ENCODE measurements at places on chromosomes 3 and 15.

- DNase-seq, result no peak
Measured at GRCh38 chr3:49639551-49639950, 34.6 kb upstream of the APEH start.

DNA sequence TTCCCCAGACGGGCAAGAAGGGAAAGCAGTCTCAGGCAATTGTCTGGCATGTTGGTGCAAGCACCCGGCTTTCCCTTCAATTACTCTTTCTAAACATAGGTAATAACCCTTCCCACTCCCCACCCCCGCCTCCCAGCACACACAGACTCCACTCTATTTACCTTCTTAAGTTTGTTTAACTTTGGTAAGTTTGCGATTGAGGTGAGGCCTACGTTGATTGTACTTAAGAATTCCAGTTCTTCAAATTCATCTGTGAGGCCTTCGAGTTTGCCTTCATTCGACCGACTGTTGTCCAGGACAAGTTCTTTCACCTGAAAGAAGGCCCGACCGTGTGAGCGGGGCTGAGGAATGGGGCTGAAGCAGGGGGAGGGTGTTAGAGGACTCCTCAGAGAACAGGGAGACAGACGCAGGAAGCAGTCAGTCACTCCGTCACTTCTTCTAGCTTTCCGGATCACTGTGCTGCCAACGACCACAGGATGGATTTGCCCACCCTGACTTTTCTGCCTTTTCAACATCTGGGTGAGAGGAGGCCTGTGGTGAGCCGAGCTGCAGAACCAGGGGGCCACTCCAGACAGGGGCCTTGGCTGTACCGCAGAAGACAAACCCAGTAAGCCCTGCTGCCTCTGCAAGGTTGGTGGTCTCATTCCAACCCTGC lies 33.0 kb downstream of the ANP32A start:
- no peak for DNase-seq

- no peak for DNase-seq
Measured at GRCh38 chr3:88462230-88462629, 312.5 kb downstream of the C3orf38 start.

DNA sequence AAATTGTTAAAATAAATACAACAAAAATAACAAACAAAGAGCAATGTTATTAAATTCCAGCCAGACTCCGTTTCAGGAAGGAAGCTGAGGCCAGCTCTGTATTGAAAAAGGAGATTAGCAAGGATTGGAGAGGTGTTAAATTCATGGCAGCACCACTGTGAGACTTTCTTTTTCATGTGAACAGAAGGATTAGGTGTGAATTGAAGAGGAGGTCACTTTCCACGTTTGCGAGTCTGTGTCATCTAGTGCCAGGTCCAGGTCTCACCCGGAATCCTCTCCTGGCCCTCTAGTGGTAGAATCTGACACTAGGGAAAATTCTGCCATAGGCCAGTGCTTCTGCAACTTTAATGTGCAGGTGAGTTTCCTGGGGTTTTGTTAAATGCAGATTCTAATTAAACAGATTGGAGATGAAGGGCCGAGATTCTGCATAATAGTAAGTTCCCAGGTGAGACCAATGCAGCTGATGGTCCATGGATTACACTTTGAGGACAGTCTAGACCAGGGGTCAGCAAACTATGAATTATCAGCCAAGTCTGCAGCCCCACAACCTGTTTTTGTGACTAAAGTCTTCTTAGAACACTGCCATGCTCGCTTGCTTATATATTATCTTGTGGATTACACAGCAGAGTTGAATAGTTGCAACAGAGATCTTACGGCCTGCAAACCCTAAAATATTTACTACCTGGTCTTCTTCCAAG lies 9.2 kb upstream of the SLC6A1 start:
- DNase-seq, result peak; percentile 54

- DNase-seq, result no peak
Measured at GRCh38 chr3:117016378-117016777, 306.8 kb downstream of the TUSC7 start.

- DNase-seq, result peak; percentile 39
Measured at GRCh38 chr3:184156522-184156955, 1.4 kb downstream of the DVL3 start.

DNA sequence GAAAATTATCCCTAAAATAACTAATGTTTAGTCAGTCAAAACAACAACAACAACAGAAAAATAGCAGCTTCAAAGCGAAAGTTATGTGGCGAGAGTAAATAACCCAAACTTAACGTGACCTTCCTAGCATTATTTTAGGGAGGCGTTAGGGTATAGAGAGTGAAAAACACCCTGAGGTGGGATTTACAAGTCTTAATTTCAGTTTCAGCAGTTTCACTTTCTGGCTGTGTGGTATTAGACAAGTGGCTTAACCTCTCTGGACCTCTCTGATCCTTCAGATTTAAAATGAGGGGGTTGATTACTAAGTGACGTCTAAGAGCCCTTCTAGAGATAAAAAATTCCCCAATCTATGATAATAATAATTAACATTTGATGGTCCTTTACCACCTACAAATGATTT lies 291.2 kb downstream of the ZBTB20 start:
- DNase-seq, result no peak

DNA sequence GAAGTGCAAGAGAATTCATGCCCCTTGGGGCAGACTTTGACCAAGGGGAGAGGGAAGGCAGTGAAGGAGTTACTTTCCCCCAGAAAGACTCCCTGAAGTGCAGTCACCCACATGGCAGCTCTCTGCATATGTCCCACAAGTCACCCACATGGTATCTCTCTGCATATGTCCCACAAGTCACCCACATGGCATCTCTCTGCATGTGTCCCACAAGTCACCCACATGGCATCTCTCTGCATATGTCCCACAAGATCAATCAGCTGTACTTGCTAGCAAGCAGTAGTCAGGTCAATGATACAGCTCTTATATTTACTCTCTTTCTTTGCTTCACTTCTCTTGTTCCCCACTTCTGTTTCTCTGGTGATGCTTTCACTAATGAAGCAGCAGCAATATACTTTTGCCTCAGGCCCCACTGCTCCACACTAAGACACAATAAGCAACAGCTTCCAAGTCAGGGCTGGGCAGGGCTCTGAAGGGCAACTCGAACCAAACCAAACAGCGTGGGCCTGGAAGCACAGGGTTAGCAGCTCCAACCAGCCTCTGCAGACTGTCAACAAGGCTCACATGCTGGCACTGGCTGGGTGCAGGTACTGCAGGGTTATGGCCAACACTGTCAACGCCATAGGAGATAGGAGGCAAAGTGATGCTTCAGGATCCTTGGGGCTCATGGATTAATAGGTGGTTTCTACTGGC lies 46.7 kb downstream of the THBS1 start:
- DNase-seq, result no peak

- no peak for DNase-seq
Measured at GRCh38 chr15:23372284-23372683, 17.7 kb downstream of the GOLGA8S start.

DNA sequence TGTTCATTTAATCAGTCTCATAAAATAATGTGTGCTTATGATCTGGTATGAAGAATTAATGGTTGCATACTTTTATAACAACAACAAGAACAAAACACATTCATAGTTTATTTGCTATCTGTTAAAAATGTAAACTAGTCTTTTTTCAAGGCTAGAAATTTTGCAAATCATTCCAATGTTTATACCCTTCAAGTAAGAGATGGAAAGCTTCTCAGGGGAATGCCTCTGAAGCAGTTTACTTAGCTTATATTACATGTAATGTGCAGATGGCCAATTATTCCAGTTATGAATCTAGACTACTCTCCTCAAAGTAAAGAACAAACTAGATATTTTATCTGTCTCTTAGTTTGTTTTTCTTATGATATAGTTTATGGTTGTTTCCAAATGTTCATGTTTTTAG lies 575.4 kb downstream of the NAALADL2 start:
- DNase-seq, result no peak

GRCh38 chr3:172538368-172539151 lies 15.3 kb upstream of the TNFSF10 start:
- peak; percentile 59 for DNase-seq

GRCh38 chr15:53759411-53759931 lies at the start of gene WDR72:
WDR72 (minus strand) TSS chr15:53759663; CDS start chr15:53733149, 26,514 bp downstream.
- DNase-seq, result no peak

DNA sequence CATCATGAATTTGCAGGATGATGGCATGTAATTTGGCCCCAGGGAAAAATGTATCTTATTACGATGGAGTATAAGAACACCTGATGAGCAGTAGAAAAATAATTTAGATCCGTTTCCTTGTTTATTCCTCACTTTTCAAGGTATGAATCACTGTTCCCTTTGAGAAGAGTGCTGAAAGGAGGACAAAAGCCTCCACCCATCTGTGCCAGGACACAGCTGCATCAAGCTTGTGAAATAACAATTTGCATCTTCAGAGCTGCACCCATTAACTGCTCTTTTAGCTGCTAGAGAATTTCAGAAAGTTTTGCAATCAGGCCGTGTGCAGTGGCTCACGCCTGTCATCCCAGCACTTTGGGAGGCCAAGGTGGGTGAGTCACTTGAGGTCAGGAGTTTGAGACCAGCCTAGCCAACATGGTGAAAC lies 9.6 kb downstream of the CLDND1 start:
- no peak for DNase-seq

DNA sequence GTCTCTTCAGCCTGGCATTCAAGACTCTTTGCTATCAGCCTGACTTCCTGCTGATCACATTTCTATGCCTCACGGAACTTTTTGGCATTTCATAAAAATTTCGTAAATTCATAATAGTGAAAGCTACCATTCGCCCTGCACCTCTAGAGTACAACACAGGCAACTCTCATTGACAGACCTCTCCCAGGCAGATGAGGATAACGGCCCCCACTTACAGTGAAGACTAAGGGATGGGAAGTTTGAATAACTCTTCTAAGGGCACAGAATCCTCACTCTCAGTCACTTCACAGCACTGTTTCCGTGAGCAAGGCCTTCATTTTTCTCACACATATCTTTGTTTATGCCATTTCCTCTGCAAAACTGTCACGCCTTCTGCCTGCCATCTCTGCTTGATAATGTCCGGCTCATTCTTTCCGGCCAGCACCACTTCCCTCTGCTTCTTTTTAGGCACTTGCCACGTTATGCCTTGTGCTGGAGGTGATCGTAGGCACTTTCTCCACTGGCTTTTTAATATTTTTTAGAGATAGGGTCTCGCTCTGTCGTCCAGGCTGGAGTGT lies 224.1 kb upstream of the HES1 start:
- DNase-seq, result no peak

GRCh38 chr3:59192473-59192872 lies 142.6 kb upstream of the CFAP20DC start:
- DNase-seq, result no peak

DNA sequence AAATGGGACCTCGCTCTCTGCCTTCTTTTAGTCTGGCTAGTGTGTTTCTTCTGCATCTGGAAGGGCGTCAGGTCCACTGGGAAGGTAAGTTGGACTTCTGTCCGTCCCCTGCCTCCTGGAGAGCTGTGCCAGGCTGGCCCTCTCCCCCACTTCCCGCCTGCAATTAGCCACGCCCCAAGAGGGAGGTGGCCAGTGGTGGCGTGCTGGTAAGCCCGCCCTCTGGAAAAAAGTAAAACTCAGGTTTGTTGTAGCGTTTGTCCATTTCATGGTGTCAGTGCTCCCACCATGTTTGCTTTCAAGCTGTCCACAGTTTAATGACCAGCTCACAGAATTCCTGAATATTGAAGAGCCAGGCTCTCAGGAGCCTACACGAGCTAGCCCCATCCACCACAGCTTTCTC lies 55.6 kb downstream of the SLC6A6 start:
- no peak for DNase-seq

DNA sequence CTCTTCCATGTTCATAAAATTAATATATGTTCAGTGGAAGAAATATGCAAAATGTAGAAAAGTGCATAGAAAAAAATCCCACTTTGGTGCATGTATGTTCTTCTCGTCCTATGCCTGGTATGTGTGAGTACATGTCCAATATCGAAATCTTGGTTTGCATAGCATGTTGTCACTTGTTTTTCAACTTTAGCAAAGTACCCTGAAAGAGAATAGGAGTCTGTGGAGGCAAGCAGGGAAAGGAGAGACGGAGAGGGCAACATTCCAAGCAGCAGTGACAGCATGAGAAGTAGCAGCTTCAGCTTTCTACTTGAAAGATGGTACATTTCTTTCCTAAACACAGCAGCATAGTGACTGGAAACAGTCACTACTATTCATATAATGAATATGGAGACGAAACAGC lies 56.8 kb upstream of the CACNA2D3 start:
- DNase-seq, result no peak

GRCh38 chr3:65268426-65268825 lies 580.6 kb upstream of the ADAMTS9 start:
- no peak for DNase-seq

DNA sequence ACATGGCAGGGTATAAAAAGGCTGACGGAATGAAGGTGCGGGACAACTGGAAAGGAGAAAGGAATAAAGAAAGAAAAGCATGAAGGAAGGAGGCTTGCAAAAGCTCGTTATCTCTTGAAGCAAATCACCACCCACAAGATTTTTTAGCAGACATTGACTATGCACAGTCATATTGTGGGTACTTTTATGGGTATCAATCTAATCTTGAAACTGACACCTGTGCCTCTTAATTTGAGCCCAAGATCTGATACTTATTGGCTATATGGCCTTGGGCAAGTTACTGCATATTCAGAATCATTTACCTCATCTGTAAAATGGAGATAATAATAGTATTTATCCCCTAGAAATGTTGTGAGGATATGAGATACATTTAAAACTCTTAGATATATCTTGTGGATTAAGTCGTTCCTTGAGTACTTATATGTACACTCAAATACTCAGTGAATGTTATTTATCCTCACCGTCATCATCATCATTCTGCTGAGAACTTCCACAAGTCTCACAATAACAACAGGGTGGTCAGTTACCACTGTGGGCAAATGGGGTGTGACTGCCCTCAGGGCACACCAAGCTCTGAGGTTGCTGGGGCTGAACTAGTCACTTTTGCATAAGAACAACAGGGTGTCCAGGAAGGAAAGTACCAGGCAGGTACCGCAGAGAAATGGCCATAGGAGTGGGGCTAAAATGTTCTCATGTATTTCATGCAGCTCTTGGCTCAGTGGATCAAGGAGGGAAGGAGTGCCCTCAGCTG lies 266.1 kb downstream of the SLC9A9 start:
- DNase-seq, result no peak

DNA sequence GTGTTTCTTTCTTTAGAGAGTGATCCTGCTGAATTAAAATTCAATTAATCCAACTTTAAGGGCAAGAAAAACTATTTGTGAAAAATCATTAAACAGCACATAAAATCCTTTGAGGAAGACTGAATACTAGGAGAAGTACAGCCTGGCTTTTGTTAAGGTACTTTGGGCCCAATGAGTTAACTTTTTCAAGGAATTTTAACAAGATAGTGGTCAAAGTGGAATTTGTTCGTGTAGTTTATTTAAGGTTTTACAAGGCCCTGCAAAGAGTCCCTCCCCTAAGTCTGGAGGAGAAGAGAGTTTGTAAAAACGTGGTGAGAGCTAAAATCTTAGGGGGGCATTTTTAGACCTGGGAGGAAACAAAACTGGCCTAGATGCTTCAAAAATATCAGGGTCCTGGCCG lies 26.0 kb upstream of the TRIM71 start:
- DNase-seq, result no peak

DNA sequence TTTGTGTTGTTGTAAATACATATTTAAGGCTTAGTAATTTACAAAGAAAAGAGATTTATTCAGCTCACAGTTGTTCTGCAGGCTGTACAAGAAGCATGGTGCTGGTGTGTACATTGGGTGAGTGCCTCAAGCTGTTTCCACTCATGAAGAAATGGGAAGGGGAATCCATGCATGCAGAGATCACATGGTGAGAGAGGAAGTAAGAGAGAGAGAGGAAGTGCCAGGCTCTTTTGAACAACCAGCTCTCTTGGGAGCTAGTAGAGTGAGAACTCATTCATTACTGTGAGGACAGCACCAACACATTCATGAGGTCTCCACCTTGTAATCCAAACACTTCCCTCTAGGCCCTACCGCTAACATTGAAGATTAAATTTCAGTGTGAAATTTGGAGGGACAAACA lies 909.2 kb downstream of the NSUN3 start:
- no peak for DNase-seq

GRCh38 chr15:84645496-84645895 lies 8.6 kb downstream of the WDR73 start:
- DNase-seq, result no peak

All from suppressor macrophage (primary cell).